Hematopoietic multipotent progenitor cell treated with erythropoietin and hydrocortisone succinate and interleukin-3 and kit ligand, for 8 days (in vitro differentiated cells): ENCODE measurements at places on chromosomes 7 and 10.
A peak's percentile ranks its signal among the peaks of the same experiment; 100 is the strongest.

DNA sequence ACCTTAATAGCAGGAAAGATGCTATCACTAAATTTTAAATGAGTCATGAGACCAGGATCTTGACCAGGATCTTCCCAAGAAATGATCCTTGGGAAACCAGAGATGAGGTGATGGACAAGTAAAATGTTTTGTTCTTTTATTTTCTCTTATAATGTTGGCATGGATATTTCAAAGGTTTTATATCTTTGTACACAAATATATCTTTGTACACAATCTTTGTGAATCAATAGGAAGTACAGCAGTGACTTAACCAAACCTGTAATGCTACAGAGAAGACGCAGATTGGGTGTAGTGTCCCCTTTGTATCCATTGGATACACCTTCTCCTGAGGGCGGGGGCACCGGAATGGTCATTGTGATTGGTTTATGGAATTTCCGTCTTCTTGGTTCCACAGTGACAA is 180.1 kb upstream of the CCDC6 start:
- DNase-seq, result no peak

GRCh38 chr10:125531465-125531864 is 151.5 kb downstream of the TEX36 start:
- no peak for DNase-seq

- DNase-seq, result no peak
These were observed 495.4 kb upstream of the POM121L12 start for GRCh38 chr7:52540041-52540440.

- DNase-seq, result no peak
These were observed 26.3 kb upstream of the COL1A2 start for GRCh38 chr7:94368371-94368791.

DNA sequence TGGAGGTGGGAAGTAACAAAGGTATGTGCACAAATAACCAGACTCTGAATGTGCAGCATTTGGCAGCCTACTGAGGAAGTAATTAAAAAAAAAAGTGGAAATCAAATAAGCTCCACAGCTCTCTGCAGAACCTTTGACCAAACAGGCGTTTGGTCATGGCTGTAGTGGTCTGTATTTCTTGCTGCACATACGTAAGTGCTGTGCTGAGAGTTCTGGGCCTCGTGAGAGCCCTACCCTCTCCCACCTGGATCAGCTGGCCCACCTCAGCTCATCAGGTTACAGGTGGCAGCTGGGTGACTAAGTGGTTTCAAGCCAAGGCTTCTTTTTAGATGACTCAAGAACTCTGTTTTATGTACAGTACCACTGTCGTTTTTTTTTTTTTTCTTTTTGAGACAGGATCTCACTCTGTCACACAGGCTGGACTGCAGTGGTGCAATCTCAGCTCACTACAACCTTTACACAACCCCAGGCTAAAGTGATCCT is 178.2 kb upstream of the KLF6 start:
- DNase-seq, result no peak

- no peak for DNase-seq
These were observed 207.2 kb downstream of the PARD3 start for GRCh38 chr10:34607894-34608293.

DNA sequence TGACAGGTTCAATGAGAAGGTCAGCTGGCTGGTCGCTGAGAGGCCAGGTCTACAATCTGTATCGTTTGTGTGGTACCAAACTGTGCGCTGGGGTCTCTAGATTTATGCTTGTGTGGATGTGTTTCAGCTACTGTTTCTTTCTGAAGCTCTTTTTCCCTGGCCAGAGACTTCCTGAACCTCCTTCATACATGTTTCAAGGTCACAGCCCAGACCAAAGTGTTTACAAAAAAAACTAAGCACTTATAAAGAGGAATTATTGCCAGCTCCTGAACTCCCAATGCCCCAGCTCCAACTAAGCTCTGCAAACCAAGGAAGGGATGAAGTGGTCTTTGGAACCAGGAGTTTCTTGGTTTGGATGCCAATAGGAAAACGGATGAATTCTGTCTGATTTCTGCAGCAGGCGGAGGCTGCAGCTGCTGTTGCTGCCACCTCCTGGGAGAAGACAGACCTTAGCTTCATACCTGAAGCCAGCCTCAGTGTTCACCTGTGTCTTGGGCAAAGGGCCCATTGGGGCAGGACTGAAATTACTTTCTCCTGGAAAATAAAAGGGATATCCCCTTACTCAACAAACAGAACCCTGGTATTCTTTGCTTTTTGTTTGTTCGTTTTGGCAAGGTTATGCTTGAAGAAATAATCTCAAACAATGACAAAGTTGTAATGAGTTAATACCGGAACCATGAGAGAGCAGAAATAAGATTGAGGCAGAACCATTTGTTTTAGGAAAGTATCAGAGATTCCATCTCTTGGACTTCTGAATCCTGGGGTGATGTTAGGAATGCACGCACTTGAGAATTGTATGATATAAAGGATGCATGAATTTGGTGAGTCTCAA is 24.6 kb upstream of the MKLN1 start:
- no peak for DNase-seq

DNA sequence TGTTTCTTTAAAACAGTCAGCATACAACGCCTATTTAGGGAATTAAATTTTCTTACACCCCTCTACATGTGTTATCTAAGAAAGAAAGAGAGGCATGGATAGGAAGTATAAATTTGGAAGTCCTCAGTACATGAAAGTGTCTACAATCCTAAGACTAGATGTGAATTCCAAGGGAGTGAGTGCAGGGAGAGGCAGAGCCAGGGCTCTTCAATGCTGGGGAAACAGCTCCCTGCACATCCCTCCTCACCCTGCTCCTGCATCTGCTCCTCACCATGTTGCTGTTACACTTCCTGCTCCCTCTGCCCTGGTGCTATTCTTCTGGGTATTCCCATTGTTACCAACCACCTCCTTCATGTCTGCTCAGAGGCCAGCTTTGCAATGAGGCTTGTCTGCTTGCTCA is 229.1 kb upstream of the AKR1E2 start:
- DNase-seq, result no peak

DNA sequence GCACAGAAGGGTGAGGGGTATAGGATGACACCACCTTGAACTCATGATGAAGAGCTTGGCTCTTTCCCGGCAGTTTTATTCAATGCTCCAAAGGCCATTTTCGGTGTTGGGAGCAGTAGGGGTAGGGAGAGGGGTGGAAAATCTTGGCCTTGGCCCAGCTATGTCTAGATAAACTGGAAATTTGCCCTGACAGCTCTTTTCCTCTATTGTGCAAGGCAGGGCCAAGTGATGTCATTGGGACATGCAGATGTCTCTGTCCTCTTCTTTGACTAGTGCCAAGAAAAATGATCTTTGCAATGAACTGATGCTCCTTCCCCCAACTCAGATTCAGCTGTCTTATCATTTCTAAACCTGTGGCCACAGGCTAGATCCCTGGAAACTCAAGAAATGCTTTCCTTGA is 27.7 kb upstream of the PRKCQ start:
- no peak for DNase-seq

GRCh38 chr7:28678431-28678965 is 266.2 kb downstream of the CREB5 start:
- DNase-seq, result no peak

DNA sequence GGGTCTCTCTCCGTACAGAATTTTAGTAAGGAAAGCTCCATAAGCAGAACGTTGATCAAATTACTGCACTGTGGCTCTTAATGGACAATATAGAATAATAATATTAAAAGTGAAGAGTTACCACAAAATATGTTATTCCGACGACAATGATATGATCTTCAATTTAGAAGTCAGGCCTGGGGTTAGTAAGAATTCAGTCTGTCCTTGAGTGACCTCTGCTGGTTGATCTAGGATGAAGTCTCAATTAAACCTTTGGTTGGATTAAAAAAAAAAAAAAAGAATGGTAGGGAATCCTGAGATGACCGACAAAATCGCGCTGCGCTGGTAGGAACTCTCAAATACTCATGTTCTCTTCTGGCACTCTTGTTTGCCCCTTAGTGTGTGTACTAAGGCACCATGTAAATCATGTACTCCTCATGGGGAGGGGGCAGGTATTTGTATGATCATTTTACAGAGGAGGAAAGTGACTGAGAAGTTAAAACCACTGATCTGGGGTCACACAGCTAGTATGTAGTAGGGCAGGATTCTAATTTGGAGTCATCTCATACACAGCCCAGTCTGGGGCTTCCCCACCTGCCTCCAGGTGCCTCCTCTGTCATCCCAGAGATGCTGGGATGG is 161.3 kb upstream of the NPVF start:
- DNase-seq, result peak; percentile 58

GRCh38 chr7:1403638-1404459 is 55.4 kb downstream of the MICALL2 start:
- no peak for DNase-seq

DNA sequence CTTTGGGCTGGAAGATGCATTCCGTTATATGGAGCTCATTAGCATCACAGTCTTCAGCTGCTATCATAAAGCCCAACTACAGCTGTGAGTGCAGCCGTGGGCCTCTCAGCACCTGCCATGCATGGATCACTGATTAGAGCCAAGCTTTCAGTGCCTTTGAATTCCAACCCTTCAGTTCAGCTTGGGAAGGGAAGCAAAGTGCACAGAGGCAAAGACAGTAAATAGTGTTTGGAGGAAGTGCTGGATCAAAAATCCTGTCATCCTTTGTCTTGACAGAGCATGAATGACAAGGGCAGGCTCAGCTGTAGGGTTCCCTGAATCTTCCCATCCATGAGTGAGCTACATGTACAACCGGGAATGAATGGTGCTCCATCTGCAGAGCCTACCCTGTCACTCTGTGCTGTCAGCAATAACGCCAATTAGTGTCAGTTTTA is 153.7 kb downstream of the DNAJB9 start:
- DNase-seq, result no peak

DNA sequence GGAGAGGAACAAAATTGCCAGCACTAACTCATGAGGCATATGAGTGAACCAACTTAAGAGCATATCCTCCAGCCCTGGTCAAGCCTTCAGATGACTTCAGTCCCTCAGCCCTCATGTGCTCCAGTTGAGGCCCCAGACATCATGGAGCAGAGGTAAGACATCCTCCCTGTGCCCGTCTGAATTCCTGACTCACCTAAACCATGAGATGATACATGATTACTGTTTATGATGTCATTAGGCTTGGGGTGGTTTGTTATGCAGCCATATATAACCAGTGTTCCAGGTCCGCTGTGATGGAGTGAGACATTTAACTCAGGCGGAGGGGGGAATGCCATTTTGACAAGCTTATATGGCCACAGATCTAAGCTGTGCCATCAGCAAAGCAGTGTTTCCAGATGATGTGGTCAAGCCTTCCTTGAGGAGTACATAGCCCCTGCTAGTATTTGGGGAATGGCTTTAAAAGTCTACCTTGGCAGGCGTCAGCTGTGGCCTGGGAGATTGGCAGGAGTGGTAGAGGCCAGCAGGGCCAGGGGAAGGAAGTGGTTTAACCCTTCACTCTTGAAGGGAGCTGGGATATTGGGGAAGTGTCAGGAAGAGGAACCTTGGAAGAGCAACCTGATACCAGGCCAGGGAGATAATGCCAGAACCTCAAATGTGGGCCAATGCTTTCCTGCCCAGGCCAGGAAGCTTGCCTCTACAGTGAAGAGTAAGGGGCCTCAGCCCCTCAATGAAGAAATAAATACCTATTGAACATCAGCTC is 343.0 kb upstream of the PODXL start:
- no peak for DNase-seq

DNA sequence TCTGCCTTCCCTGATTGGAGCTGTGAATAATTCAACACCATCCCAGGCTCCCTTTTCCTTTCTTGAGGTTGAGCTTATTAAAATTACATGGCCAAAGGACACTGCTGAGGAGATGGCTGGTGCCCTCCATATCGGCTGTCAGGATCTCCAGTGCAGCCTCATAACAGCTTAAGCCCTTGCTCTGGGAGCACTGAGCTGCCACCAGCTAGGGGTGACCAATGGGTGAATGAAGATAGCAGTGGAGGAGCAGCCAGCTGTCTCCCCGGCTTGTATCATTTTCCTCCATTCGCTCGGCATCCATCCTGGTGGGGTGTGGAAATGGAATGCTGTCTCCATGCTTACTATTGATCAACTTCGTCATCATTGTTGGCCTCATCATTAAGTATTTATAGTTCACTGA is 154.6 kb downstream of the TMEM178B start:
- DNase-seq, result no peak

GRCh38 chr10:17065273-17065672 is 64.3 kb downstream of the CUBN start:
- no peak for DNase-seq

GRCh38 chr10:115624448-115624847 is 531.3 kb downstream of the ATRNL1 start:
- no peak for DNase-seq

DNA sequence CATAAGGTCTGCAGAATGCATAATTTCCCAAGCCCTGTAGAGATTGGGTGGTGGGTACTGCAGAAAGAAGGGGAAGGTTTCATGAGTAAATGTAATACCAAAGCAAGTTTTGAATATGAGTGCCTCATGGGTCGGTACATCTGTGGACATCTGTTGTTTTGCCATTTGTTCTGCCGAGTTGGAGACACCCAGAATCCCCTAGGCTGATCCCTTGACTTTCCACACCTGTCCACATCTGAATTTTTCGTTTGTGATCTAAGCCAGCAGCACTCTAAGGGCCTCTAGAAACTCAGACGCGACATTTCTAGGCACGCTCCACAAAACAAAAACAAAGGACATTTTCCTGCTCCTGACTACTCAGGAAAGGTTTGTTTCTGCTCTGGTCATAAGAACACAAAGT is 11.7 kb upstream of the SLF2 start:
- no peak for DNase-seq

- no peak for DNase-seq
These were observed 287.3 kb downstream of the RPS24 start for GRCh38 chr10:78321000-78321399.

GRCh38 chr10:52004342-52004949 is 305.1 kb upstream of the CSTF2T start:
- peak; percentile 47 for DNase-seq

DNA sequence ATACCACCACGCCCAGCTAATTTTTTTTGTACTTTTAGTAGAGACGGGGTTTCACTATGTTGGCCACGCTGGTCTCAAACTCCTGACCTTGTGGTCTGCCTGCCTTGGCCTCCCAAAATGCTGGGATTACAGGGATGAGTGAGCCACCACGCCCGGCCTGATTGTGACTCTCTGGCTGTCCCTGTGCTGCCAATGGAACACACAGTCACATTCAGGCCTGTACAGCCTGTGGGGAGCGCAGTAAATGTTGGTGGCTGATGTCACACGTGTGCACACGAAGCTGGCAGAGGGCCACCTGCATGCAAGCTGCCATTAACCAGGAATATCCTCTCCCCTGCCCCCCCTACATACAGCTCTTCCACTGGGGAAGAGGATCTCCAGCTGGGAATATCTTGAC is 22.1 kb downstream of the POLL start:
- DNase-seq, result no peak

DNA sequence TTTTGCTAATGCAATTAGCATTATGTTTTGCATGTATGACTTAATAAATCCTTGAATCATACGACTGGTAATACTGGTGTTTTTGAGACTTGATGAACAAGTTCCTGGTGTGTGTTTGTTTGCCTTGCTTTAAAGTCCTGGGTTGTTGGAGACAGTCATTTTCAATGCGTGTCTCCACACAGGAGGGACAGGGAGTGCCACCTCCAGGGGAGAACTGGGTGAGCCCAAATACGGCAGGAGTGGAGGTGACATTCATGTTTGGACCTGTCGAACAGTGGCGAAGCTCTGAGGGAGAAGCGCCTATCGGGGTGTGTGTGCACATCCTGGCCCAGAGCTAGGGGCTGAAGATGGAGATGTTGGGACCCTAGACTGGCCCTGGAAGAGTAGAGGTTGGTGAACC is 43.8 kb downstream of the DAGLB start:
- DNase-seq, result no peak
